Panc1 (cell line): ENCODE measurements at places on chromosomes 16 and 17. TPM values are rescaled to one million over a fixed set of nuclear protein-coding genes. Genes with fewer than 3 reads are reported as not detected.

Gene TRIM37
- total RNA-seq = 43.3 TPM

Gene DDX19B
- total RNA-seq = 24.4 TPM

Gene HIC1
- 1.4 TPM for total RNA-seq

Gene CENPN
- 56.6 TPM for total RNA-seq

Gene UBFD1
- total RNA-seq = 102 TPM

Gene KCTD2
- 34.9 TPM for total RNA-seq

Gene MT4
- total RNA-seq = not detected

Gene NPIPB2
- 10.3 TPM for total RNA-seq

Gene CMTM2
- total RNA-seq = not detected

Gene PRR35
- 2.2 TPM for total RNA-seq

Gene HID1
- total RNA-seq = 10.9 TPM

Gene ERN2
- total RNA-seq = not detected

Gene PSMD3
- 175 TPM for total RNA-seq

Gene G6PC1
- 0.08 TPM for total RNA-seq

Gene SYCE1L
- 4.5 TPM for total RNA-seq

Gene HBA1
- 4.4 TPM for total RNA-seq

Gene CCDC43
- 16.0 TPM for total RNA-seq

Gene MMP2
- total RNA-seq = 311 TPM
